ENCODE measurements at places on chromosomes 11 and 22.

DNA sequence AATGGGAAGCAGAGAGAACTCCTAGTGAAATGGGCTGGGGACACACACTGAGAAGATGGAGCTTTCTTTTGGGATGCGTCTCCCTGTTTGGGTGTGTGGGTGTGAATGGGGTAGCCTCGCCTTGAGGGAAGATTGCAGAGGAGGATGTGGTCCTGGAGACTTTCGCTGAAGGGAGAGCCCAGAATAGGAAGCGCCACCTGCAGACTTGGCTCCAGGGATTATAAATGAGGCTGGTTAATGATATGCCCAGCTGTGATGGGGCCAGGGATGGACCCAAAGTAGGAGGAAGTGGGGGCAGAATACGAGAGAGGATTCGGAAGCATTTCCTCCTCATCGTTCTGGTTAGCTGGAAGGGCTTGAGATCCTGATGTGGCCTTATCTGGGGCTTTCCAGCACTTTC, 13.7 kb downstream of the RELT start:
- no peak for DNase-seq

DNA sequence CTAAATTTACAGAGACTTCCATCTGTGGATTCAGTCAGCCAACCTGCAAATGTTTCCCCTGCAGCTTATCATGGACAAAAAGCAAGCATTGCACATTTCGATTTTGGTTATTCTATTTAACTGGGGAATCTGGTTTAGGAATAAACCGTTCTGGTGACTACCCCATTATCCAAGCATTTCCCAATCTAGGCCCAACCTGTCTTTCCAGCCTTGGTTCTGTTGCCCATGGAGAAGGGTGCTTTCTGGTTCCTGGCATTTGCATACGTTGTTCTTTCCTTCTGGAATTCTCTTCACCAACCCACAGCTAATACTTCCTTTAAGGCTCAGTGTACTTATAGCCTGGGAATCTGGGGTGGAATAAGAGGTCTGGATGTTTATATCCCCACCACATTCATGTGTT, 1.4 kb upstream of the TMEM123 start:
- no peak for DNase-seq

- DNase-seq: peak; percentile 100
These were observed 54.4 kb downstream of the TRAF6 start for GRCh38 chr11:36455658-36456111.

DNA sequence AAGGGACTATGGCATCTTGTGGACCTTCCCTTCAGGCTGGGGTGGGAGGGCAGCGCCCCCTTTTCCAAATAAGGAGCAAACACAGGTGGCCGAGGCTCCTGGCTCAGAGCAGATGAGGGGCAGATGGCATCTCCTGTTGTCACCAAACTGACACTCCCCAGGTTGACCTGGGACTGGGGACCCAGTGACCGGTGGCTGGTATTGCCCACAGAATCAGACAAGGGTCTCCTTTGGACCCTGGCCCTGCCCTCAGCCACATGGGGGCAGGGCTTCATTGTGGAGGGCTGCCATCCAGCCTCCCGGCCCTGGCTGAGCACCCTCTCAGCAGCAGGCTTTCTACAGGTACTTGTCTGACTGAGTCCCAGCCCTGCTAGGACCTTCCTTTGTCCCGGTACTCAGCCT, 842 bp upstream of the SIGIRR start:
- DNase-seq: no peak

DNA sequence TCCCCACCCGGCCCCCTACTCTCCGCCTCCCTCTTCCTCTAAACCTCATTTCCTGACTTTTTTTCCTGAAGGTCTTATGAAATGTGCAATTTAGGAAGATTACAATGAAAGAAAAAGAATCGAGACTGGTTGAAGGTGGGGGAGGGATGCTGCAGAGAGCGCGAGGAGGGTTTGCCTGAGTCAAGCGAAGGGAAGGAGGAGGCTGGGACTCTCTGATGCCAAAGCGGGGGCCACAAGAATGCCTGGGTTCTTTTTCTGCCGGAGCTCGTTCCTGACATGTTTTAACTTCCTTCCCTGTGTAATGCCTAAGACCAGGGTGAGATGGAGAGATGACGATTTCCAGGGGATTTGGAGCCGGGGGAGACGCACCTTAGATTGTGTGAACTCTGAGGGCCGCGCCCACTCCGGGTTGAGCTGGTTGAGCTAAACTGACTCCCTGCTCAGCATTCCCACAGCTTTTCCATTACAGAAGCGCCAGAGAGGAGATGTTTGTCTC, 270.5 kb upstream of the SORL1-AS1 start:
- no peak for DNase-seq

- no peak for DNase-seq
These were observed 58.8 kb upstream of the RDX start for GRCh38 chr11:110355011-110355744.

DNA sequence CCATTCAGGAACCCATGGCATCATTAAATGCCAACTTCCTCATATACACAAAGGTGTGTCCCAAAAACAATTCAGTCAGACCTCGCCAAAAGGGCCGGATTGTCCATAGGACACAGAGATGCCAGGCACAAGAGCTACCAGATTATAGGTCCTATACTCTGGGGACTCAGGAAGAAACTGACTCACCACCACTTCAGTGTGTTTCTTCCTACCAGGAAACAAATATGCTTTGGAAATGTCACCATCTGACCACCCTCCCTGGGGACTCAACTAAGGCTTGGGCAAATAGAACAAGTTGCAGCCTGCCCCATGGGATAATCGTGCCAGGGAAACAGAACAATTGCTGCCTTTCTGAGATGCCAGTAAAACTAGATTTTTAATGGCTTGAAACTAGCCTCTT, 11.7 kb downstream of the POU2AF3 start:
- no peak for DNase-seq

GRCh38 chr11:58028687-58029411, 1.9 kb upstream of the OR6Q1 start:
- peak; percentile 78 for DNase-seq

- DNase-seq: peak; percentile 65
These were observed 658 bp upstream of the ARFGAP2 start for GRCh38 chr11:47177229-47177845.

DNA sequence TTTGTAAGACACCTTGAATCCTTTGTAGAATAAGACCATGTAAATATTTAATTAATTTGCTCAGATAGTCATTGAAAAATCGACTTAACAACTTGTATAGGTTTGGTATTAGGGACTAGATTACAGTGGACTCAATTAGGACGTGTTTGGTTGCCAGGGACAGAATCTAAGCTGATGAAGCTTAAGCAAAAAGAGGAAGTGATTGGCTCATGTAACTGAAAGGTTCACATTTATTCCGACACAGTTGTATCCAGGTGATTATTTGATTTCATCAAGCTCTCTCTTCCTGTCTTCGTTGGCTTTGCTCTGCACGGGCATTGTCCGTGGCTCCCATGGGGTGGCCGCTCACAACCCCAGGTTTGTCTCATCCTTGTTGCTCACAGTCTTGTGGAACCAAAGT, 146.4 kb downstream of the C11orf91 start:
- no peak for DNase-seq

- DNase-seq: no peak
These were observed 196.9 kb downstream of the CSNK2A3 start for GRCh38 chr11:11155962-11156815.

DNA sequence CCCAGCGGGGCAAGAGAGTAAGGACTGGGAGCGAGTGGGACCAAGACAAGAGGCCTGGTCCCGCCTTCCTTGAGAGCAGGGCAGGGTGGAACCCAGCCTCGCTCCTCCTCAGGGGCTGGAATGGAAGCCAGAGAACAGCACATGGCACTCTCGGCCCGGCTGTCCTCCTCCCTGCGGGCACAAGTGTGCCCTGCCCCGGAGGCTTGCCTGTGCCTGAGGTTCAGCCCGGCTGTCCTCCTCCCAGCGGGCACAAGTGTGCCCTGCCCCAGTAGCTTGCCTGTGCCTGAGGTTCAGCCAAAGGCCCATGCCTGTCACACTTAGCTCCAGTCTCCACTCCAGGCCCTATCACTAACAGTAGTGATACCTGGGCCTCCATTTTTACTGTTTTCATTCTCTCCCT, 24.2 kb downstream of the SULT4A1 start:
- no peak for DNase-seq

GRCh38 chr11:128705124-128705920, 11.4 kb downstream of the FLI1 start:
- DNase-seq: no peak

GRCh38 chr22:39662686-39663052, 92.1 kb downstream of the CACNA1I start:
- DNase-seq: no peak

- no peak for DNase-seq
These were observed 241.1 kb downstream of the SOX6 start for GRCh38 chr11:16114978-16115871.

All from H4 (cell line).